ENCODE measurements at places on chromosomes 16 and 17. TPM values are rescaled to one million over a fixed set of nuclear protein-coding genes. Genes with fewer than 3 reads are reported as not detected.

DNA sequence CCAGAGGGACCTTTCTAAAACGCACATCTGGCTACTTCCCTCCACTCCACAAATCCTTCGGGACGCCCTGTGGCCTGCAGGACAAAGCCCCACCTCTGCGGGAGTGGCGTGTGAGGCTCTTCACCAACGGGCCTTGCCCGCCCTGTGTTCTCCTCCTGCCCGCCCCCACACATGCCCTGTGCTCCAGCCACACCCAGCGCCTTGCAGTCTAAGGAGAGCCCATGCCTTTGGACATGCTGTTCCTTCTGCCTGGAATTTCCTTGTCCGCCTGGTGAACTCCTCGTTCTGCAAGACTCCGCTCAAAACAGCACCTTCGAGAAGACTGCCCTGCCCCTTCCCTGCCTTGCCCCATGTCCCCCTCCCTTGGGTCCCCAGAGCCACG, 7.4 kb downstream of the ELOB start:
- DNase-seq: no peak

DCXR gene
- 93.0 TPM for total RNA-seq

CSF3 gene
- total RNA-seq: 2.9 TPM

USP6 gene
- 0.15 TPM for total RNA-seq
